ENCODE measurements at places on chromosomes 11 and 22.

DNA sequence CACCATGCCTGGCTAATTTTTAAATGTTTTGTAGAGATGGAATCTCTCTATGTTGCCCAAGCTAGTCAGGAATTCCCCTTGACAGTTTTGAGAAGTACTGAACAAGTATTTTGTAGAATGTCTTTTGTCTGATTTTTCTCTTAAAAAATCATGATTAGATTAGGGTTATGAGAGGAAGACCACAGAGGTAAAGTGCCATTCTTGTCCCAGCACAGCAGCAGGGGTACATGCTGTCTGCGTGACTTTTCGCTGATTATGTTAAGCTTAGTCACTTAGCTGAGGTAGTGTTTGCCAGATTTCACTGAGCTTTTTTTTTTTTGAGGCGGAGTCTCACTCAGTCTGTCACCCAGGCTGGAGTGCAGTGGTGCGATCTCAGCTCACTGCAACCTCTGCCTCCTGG lies 13.6 kb upstream of the NUP160 start:
- peak; percentile 65 for DNase-seq

GRCh38 chr11:14065141-14065540 lies 102.6 kb downstream of the SPON1 start:
- DNase-seq = no peak

DNA sequence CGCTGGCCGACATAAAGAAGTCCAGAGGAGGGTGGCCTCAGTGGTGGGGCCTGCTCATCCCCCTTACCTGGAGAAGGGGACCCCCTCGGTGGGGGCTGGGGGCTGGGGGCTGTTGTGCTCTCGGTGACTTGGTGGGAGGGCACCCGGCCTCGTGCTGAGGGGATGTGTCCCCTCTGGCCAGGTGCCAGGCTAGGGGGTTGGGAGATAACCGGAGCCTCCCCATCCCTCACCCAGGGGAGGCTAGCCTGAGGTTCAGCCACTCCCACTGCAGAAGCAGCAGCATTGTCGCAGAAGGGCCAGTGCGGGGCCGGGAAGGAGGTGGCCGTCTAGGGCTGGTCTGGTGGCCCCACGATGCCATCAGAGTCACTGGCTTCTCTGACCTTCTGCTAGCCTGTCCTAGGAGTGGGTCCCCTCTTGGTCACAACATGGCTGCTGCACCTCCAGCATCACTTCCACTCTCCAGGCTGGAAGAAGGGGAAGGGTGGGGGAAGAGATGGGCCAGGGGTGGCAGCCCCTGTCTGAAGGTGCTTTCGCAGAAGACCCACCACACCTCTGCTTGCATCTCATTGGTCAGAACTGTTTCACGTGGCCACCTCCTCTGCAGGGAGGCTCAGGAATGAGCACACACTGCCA lies 44.2 kb upstream of the FADD start:
- DNase-seq = no peak

GRCh38 chr11:10398525-10398924 lies 56.5 kb upstream of the AMPD3 start:
- DNase-seq = no peak

Measured in K562 (cell line).